Naive thymus-derived CD4-positive, alpha-beta T cell (primary cell): ENCODE measurements at places on chromosomes 2 and 18. TPM values are rescaled to one million over a fixed set of nuclear protein-coding genes. Genes with fewer than 3 reads are reported as not detected.
A peak's percentile ranks its signal among the peaks of the same experiment; 100 is the strongest.

PARD3B gene
- total RNA-seq: 0.87 TPM

SETBP1 gene
- total RNA-seq: 0.08 TPM

DNA sequence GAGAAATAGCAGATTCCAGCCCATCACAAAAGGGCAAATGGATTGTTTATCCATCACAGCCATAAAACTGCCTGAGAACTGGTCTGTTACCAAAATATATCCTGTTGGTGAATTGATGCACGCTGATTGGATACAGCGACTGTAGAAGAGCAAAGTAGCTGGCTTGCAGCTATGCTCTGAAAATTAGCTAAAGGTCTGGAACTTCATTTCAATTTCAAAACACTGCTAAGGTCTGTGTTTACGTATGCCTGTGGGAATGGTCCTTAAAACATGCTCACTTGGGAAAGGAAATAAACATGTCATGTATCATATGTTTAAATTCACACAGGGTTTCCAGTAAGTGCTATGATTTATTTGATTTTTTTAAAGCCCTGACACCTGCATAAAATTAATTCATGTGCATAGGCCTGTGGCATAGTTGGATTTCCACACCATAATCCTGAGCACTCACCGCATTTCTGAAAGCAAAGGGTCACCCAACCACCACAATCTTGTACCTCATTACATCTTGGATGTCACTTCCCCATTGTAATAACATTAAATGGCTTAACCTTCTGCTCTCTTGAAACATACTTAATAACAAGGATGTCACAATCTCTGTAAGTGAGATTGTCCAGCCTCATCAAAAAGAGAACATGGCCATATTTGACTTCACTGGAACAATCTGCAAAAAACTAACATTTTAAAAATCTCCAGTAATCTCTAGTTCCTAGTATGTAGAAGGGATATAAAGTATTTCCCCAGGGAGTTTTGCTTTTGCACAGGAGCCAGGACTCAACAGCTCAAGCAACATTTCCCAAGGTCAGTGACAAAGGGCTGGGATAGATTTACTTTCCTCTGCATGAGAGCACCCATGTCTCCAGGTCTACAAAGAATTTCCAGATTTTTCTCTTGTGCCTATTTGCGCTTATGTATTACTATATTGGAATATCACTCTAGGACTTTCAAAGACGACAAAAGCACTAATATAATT lies 109.8 kb downstream of the FARSB start:
- H3K4me1 ChIP-seq: no peaks in the 10 kb centered on the region
- H3K27me3 ChIP-seq: no peaks in the 10 kb centered on the region
- H3K4me3 ChIP-seq: no peak overlapping the region
- no peak overlapping the region for H3K27ac ChIP-seq
- H3K36me3 ChIP-seq: no peaks in the 10 kb centered on the region
- no peak for DNase-seq

DNA sequence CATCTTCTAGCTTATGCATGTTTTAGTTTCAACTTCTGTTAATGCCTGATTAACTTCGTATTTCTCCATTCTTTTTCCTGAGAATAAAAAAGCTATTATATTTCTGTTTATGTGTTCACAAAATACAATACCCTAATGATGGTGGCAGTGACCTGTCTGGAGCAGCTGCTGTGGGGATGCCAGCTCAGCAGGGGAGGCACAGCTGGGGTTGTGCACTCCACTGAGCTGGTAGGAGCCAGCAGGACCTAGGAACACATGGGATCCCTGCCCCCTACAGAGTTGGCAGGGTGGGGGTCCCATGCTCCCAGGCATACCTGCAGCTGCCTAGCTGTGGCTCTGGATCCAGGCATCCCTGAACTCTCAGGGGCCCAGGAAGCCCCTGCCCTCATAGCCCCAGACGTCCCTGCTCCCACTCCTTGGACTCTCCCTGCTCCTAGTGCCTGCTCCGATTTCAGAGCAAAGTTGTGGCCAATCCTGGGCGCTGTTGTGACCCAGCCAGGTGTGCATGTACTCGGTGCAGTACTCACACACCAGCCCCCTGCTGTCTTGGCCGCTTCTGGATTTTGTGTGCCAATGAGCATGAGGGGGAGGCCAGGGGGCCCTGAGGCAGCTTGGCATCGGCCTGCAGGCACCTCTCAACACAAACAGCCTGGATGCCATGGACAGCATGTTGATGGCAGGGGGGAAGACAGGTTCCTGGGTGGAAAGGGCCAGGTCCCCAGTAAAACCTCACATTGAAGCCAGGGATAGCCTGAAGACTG lies 546.0 kb downstream of the ZNF804A start:
- H3K27ac ChIP-seq: no peak overlapping the region
- H3K36me3 ChIP-seq: no peaks in the 10 kb centered on the region
- H3K4me1 ChIP-seq: no peaks in the 10 kb centered on the region

SCN2A gene
- total RNA-seq: not detected in 2 replicates

GRCh38 chr2:126208266-126208665 lies 447.7 kb upstream of the GYPC start:
- H3K4me3 ChIP-seq: no peak overlapping the region
- no peak overlapping the region for H3K27ac ChIP-seq
- DNase-seq: no peak
- H3K4me1 ChIP-seq: no peaks in the 10 kb centered on the region

CYP26B1 gene
- not detected for total RNA-seq

MAPRE3 gene
- total RNA-seq: 4.5 TPM

- no peaks in the 10 kb centered on the region for H3K4me1 ChIP-seq
- H3K36me3 ChIP-seq: no peaks in the 10 kb centered on the region
- no peak for DNase-seq
Measured at GRCh38 chr2:110120171-110121051, 4.8 kb upstream of the MALL start.

DNA sequence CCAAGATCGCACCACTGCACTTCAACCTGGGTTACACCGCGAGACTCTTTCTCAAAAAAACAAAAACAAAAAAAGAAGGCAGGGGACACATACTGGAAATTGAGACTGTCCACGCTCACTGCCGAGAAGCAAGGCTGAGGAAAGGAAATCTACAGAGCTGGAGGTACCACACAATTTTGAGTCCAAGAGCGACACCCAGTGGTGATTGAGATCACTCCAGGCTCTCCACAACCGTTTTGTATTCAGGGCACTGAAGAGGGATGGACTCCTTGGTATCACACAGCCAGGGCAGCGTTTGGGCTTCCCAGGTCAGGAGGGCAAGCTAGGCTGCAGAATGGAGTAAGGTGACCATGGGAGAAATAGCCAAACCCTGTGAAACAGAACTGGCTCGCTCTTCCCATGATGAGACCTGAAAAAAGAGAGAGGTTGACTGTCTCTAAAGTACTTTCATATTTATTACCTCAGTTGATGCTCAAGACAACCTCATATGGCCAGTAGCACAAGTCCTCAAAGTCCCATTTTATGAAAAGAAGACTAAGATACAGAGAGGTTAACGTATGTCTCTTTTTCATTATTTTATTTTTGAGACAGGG lies 74.5 kb upstream of the YPEL5 start:
- H3K27ac ChIP-seq: no peak overlapping the region
- H3K27me3 ChIP-seq: no peaks in the 10 kb centered on the region
- DNase-seq: peak; percentile 24
- no peaks in the 10 kb centered on the region for H3K36me3 ChIP-seq

DNA sequence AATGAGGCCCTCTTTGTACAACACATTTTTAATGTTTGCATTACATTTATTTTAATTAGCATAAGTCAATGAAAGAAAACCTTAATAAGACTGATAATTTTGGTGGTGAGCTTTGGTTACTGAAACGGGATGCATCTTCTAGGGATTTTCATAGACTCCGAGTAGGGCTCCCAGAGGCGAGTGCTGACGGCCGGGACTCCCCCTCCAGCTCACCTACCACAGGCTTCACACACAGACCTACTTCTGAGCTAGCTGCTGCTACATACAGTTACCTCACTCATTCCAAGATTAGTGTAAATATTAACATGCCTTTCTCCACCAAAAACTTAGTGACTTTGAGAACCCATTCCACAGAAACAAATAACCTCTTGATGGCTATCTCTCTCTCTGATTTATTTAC lies 271.1 kb downstream of the GALR1 start:
- no peaks in the 10 kb centered on the region for H3K36me3 ChIP-seq
- no peaks in the 10 kb centered on the region for H3K4me1 ChIP-seq
- no peak overlapping the region for H3K4me3 ChIP-seq
- no peak for DNase-seq
- no peak overlapping the region for H3K27ac ChIP-seq

PARD6G gene
- total RNA-seq: 0.08 TPM

HOXD3 gene
- total RNA-seq: not detected

TPO gene
- not detected for total RNA-seq

- H3K4me3 ChIP-seq: no peak overlapping the region
- DNase-seq: no peak
- H3K4me1 ChIP-seq: peaks cover 80% of the 10 kb centered on the region
- no peaks in the 10 kb centered on the region for H3K36me3 ChIP-seq
- H3K27me3 ChIP-seq: no peaks in the 10 kb centered on the region
Measured at GRCh38 chr2:134248913-134249312, 5.0 kb upstream of the MGAT5 start.

DNA sequence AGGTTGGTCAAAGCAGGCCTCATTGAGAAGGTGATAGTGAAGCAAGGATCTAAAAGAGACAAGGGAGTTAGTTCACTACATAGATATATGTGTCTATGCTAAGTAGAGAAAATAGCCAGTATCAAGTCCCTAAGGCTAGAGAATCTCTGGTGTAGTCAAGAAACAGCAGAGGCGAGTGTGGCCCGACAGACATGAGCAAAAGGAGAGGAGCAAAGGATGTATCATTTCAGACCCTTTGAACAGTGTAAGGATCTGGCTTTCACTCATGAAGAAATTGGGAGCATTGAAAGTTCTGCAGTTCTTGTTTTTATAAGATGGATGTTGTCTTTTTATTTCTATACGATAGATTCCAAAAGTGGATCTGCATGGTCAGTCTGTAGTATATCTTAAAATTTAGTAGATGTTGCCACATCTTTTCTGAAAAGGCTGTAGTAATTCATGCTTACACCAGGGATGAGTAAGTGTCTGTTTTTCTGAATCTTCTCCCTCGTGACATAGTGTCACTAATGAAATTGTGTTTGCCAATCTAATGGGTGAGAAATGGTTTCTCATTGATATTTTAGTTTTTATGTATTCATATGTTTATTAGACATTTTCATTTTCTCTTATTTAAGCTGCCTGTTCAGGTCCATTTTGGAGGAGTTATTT lies 18.8 kb downstream of the SP100 start:
- no peaks in the 10 kb centered on the region for H3K27me3 ChIP-seq
- peak overlapping the region; percentile 1 for H3K27ac ChIP-seq
- H3K36me3 ChIP-seq: no peaks in the 10 kb centered on the region
- DNase-seq: no peak
- no peak overlapping the region for H3K4me3 ChIP-seq
- H3K4me1 ChIP-seq: peaks cover 33% of the 10 kb centered on the region

MDH1B gene
- total RNA-seq: 0.29 TPM

DNA sequence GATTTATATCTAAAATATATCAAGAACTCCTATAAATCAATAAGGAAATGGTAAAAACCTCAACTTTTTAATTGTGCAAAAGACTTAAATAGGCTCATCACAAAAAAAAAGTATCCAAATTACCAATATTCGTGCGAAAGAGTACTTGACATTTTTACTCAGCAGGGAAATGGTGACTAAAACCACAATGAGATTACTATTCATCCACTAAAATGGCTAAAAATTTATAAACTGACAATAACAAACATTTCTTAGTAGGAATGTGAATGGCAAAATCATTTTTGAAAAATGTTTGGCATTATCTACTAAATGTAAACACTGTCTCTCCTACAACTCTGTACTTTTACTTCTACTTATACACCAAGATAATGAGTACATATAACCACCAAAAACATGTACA lies 184.8 kb upstream of the RND3 start:
- H3K36me3 ChIP-seq: no peaks in the 10 kb centered on the region
- DNase-seq: no peak
- H3K27me3 ChIP-seq: no peaks in the 10 kb centered on the region

DNA sequence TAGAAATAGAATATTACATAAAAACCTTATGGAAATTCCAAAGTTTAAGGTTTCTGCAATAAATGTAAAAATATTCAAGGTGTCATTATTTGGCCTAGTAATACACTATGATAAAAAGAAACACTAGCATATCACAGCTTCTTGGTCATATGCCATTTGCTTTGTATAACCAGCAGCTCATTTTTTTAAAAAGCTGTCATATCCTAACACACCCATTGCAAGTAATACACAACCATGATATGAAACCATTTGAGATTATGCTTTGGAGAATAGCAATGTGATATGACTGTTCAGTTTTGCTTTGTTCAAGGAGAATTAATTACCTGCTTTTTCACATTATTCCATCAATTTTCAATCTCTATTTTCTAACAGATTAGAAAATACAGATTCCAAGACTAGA lies 149.0 kb downstream of the IKZF2 start:
- H3K36me3 ChIP-seq: no peaks in the 10 kb centered on the region
- no peak overlapping the region for H3K4me3 ChIP-seq
- no peaks in the 10 kb centered on the region for H3K27me3 ChIP-seq
- DNase-seq: no peak
- no peaks in the 10 kb centered on the region for H3K4me1 ChIP-seq

GRCh38 chr2:68739595-68740399 lies 5.2 kb downstream of the ARHGAP25 start:
- no peaks in the 10 kb centered on the region for H3K36me3 ChIP-seq
- peaks cover 72% of the 10 kb centered on the region for H3K4me1 ChIP-seq
- no peaks in the 10 kb centered on the region for H3K27me3 ChIP-seq
- H3K27ac ChIP-seq: peak overlapping the region; percentile 78

DNA sequence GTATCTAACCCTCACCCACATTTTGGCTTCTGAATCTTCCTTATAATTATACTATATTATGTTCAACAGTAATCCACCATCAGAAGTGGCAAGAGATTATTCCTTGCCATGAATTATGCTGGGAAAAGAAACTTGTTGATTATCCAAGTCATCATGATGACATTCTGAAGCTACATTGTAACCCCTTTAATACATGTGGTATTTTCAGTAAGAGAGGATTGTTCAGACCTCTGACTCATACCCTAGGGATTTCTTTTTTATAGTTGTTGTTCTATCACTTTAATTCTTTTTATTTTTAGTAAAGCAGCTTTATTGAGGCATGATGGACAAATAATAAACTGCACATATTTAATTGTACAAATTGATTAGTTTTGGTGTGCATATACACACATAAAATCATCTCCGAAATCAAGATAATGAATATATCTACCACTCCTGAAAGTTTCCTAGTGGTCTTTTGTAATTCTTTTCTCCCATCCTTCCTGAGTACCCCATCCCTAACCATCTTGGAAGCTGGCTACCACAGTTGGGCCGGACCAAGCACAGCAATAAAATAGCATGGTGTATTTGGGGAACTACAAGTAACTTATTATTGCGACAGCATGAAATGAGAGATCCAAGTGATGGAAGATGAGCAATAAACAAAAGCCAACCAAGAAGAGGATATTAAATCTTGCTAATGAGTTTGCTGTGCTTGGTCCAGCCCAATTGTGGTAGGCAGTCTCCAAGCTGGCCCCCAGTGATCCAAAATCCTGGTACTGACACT lies 159.9 kb downstream of the BARD1 start:
- H3K4me3 ChIP-seq: no peak overlapping the region
- no peaks in the 10 kb centered on the region for H3K4me1 ChIP-seq
- H3K27me3 ChIP-seq: no peaks in the 10 kb centered on the region
- no peak for DNase-seq
- no peaks in the 10 kb centered on the region for H3K36me3 ChIP-seq
- no peak overlapping the region for H3K27ac ChIP-seq
